ENCODE measurements at places on chromosomes 1 and 21. TPM values are rescaled to one million over a fixed set of nuclear protein-coding genes. Genes with fewer than 3 reads are reported as not detected.

The PPIH gene
- total RNA-seq: 16.4 TPM

The ALX3 gene
- not detected for total RNA-seq

The KRTAP13-1 gene
- total RNA-seq: not detected

The ASAP3 gene
- 26.1 TPM for total RNA-seq

The CROCC gene
- total RNA-seq: 34.1 TPM

The JAM2 gene
- 20.1 TPM for total RNA-seq

The TOMM40L gene
- 12.9 TPM for total RNA-seq

The DNM3 gene
- total RNA-seq: 16.2 TPM

The POU3F1 gene
- total RNA-seq: 0.21 TPM

The TEX38 gene
- not detected for total RNA-seq

The LRRC39 gene
- total RNA-seq: 1.0 TPM

The GBP1 gene
- 62.6 TPM for total RNA-seq

The KCNK2 gene
- 4.8 TPM for total RNA-seq

The PGBD5 gene
- 0.39 TPM for total RNA-seq

The FAM43B gene
- total RNA-seq: 2.7 TPM

The OR2L5 gene
- 0.24 TPM for total RNA-seq

The ZFP69 gene
- 3.5 TPM for total RNA-seq

The RHD gene
- not detected for total RNA-seq

The FYB2 gene
- not detected for total RNA-seq

The AMY2A gene
- total RNA-seq: 2.8 TPM

The GPN2 gene
- total RNA-seq: 17.7 TPM

The ERMAP gene
- total RNA-seq: 7.1 TPM

The KCNJ15 gene
- total RNA-seq: 2.7 TPM

The MRPL55 gene
- 27.4 TPM for total RNA-seq

The CRB1 gene
- total RNA-seq: 0.15 TPM

The C1orf50 gene
- 8.5 TPM for total RNA-seq
